ENCODE measurements at places on chromosomes 5 and 9. TPM values are rescaled to one million over a fixed set of nuclear protein-coding genes. Genes with fewer than 3 reads are reported as not detected.

- DNase-seq = no peak
These were observed 32.5 kb upstream of the GNAQ start for GRCh38 chr9:78064075-78064474.

GRCh38 chr5:72440207-72440638 is 67.0 kb downstream of the ZNF366 start:
- no peak for DNase-seq

GRCh38 chr9:120363697-120364096 is 216.3 kb downstream of the CDK5RAP2 start:
- no peak for DNase-seq

The F2RL2 gene
- total RNA-seq = 37.5 TPM

The TAF1L gene
- not detected for total RNA-seq

DNA sequence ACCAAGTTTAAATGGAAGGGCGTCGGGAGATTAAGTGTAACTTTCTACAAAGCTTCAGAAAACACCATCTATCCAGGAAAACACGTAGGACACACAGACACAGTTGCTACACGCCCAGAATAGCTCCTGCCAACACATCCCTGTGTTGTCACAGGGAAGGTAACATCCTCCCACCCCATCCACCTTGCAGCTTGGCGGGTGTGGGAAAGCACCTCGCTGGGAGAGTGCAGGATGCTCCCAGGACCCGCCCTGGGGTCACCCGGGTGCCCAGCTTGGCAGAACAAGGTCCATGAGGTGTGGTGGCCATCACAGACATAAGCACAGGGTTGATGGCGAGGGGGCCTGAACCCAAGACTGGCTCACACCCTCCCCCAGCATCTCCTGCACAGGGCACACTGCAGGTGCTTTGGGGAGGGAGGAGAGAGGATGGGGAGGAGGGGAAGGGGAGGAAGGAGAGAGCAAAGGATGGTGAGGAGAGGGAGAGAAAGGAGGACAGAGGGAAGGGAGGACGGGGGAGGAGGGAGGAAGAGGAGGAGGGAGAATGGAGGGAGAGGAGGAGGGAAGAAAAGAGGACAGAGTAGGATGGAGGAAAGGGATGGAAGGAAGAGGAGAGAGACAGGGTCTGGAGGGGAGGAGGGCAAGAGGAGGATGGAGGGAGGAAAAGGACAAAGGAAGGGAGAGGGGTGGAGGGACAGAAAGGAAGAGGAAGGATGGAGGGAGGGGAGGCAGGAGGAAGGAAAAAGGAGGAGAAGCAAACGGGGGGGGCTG is 37.2 kb downstream of the GOLM1 start:
- no peak for DNase-seq

DNA sequence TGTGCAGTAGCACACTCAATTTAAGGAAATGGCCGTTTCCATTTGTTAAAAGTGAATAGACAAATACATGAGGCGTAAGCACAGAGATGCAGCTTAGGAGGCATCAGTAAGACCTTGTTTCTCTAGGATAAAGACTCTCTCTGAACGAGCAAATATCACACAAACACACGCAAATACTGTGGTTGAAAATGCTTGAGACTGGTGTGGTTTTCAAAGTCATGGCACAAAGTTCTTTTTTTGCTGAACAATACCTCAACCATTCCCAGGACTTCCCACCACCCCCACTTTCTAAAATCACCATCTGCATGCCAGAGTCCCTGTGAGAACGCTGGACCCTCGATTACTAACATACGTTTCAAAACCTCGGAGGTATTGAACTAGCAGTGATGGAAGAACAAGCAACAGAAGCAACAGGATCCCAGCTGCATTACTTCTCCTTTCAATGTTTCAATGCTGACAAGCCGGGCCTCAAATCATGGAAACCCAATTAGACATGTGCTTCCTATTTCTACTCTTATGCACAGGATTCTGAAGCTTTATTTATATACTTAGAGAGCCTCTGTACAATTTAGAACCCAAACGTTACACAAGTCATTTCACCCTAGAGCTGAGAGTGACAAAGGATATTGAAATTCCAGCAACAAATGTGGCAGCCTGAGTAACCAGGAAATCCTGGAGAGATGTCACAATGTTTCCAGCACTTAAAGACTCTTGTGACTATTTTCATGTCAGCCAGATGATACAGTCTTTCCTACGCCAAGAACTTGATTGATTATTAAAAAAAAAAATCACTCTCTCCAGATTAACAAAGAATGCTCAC is 63.9 kb downstream of the CDC14B start:
- no peak for DNase-seq

The HACD4 gene
- not detected for total RNA-seq

DNA sequence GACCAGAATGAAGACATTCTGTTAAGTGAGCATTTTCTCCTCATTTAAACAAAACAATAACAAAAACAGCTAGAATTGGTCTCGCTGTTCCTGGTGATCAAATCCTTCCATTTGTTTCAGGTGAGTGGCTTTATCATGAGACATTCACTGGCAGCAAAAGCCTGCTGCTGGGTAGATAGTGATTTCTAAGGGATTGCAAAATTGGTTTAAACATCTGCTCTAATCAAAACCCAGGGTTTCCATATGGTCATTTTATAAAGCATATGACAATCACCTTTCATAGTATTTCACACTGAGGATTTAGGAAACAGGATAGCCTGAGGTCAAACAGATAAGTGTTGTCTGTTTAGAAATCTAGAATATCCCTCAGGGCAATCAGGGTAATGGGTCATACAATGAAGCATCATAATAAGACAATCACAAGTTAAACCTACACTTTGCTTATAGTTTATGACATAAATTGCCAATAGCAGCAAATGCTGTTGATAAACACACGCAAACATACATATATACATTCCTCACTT is 769.6 kb upstream of the C9orf72 start:
- DNase-seq = no peak

The IFNB1 gene
- total RNA-seq = not detected

DNA sequence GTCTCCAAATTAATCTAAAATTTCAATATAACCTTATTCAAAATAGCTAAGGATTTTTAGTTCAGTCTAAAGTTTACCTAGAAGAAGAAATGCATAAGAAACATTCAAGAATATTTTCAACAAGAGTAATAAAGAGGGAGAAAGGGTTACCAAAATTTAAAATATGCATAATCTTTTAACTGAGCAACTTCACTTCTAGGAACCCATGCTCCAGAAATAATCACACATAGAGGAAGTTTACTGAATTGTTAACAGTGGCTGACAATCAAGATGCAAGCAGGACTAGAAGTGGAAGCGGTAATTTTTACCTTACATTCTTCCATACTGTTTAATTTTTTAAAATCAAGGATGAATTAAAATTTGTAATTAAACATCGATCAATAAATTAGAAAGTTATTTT is 1.9 kb downstream of the PJA2 start:
- no peak for DNase-seq

DNA sequence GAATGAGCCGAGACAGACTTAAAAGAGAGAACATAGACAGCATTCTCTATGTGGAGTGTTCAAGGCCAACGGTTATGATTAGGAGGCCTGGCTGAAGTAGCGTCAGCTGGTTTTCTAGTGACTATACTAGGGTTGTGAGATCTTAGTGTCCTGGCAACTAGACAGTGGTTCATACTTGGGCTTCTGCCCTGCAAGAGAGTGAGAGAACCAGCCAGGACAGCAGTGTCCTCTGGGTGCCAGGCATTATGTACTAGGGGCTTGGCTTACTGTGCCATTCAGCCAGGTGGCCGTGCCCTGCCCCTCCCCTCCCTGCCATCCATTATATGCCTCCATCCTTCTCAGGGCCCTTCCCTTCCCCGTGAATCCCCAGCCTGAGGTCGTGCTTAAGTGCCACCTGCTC is 56.8 kb downstream of the TRIO start:
- no peak for DNase-seq

GRCh38 chr5:180007582-180007981 is 64.0 kb downstream of the RNF130 start:
- DNase-seq = no peak

DNA sequence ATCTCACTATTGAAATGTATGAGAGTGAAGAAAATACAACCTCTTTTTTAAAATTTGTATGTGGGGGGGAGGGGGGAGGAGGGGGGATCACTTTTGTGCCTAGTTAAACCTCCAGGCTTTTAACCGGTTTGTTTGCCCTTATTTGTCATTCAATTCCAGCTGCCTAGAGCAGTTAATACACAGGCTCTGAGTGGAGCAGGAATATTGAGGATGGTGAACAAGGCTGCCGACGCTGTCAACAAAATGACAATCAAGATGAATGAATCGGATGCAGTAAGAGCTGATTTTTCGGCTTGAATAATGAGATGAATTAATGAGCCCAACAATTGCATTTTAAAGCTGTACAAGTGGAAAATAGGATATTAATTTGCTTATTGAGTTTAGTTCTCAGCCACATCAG is 28.7 kb upstream of the SNX24 start:
- no peak for DNase-seq

The CBY3 gene
- total RNA-seq = not detected

GRCh38 chr5:72835633-72836032 is 19.2 kb downstream of the TNPO1 start:
- no peak for DNase-seq

DNA sequence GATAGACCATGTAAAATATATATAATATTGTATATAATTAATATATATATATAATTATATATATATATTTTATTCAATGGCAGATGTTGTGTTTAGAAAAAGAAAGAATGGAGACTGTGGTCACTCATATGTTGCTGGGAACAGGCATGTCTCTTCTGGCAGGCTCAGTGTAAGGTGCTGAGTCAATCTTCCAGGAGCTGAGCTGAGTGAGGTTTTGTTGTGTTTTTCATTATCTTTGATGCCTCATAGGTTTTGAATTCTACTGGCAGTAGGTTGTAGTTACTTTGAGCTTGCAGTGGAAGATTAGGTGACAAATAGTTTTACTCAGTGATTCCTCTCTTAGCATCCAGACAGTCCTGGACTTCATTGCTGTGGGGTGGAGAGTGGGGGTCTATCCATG is 561.3 kb downstream of the IRX1 start:
- DNase-seq = no peak

DNA sequence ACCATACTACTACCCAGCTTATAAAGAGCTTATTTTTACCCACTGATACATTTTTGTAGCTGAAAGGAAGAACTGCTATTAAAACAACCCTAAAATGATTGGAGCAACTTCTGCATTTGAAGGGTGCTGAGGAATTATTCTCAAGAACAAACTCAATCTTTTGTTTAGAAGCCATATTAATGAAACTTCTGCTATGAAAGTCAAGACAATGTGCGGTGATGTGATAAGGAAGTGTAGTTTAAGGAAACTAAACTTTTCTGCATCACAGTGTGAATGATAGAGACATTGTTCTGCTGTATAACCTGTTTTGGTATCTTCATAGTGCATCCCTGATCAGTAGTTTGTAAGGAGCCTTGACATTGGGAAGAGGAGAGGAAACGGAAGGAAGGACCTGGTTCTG is 408.5 kb downstream of the TMEM38B start:
- DNase-seq = no peak

- no peak for DNase-seq
These were observed 185.6 kb downstream of the SNX18 start for GRCh38 chr5:54703133-54703532.

Measured in NCI-H460 (cell line).